Breast epithelium (tissue), 4 donors: ENCODE measurements at places on chromosomes 3 and 15. TPM values are rescaled to one million over a fixed set of nuclear protein-coding genes. Genes with fewer than 3 reads are reported as not detected.

The MAP6D1 gene
- 2.1 TPM for total RNA-seq

The CCDC33 gene
- not detected for total RNA-seq

The COX5A gene
- total RNA-seq: 55.6 TPM

The SNRK gene
- total RNA-seq: 72.8 TPM

DNA sequence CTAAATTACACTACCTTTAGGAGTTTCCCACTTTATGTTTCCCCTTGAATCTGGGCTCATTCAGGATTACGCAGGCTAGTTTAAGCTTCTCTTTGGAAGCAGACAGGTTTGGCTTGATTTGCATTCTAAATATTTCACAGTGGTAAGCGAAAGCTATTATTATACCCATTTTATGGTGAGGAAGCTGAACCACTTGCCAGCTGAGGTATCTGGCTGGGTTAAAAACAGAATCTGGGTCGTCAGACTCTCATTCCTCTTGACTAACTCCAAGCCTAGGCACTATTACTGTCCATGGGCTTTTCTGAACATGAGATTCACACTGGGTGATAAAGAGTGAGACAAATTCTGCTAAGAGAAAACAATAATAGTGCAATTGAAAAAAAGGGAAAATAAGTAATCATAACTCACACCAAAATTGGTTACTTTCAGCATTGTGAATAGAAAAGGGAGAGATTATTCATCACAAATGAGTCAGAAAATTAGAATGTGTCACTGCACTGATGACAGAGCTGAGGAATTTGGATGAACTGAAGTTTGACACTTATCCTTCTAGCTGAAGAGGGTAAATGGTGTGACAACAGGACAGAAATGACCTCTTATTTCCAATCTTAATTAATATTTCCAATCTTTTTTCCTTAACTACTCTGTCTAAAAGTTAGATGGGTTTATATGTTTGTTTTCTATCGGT is 211.3 kb downstream of the TIGIT start:
- no peaks in the 10 kb centered on the region for H3K27me3 ChIP-seq
- H3K4me1 ChIP-seq: no peaks in the 10 kb centered on the region

DNA sequence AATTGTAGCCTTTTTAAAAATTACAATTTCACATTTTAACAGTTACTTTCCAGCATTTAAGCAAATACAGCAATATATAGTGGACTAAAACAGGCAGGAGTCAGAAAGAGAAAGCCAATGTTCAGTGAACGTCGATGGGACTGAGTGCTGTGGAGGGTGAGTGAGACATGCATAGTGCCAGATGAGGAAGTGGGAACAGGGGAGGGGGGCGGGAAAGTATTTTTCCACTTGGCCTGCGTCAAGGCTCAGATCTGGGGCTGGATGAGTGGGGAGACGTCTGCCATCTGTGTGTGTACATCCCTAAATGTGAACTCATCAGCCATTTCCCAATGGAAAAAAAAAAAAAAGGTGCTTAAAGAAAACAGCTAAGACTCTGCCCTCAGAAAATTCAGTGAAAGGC is 19.2 kb upstream of the RAD18 start:
- no peaks in the 10 kb centered on the region for H3K4me1 ChIP-seq
- H3K27me3 ChIP-seq: no peaks in the 10 kb centered on the region
- H3K36me3 ChIP-seq: no peaks in the 10 kb centered on the region
- no peak overlapping the region for H3K4me3 ChIP-seq
- DNase-seq: no peak

GRCh38 chr3:44992555-44993470 is 16.8 kb downstream of the EXOSC7 start:
- H3K36me3 ChIP-seq: no peaks in the 10 kb centered on the region
- no peaks in the 10 kb centered on the region for H3K4me1 ChIP-seq
- no peak for DNase-seq

DNA sequence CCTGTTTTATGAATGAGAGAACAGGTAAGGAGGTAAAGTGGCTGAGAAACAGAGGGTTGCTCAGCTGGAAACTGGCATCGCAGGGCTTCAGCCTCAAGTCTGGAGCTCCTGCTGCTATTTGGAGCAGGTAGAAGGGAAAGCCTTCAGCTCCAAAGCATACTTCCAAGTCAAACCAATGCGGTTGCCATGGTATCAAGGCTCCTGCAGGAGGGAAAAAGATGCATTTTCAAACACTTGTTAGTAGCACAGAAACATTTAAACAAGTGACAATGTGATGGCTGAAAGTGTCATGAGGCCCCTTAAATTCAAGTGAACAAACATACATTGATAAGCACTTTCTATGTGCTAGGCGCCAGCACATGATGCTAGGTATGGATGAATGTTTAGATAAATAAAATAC is 60.4 kb downstream of the RYR3 start:
- no peak overlapping the region for H3K4me3 ChIP-seq
- no peak overlapping the region for H3K27ac ChIP-seq
- no peak for DNase-seq
- no peaks in the 10 kb centered on the region for H3K27me3 ChIP-seq
- no peaks in the 10 kb centered on the region for H3K36me3 ChIP-seq

DNA sequence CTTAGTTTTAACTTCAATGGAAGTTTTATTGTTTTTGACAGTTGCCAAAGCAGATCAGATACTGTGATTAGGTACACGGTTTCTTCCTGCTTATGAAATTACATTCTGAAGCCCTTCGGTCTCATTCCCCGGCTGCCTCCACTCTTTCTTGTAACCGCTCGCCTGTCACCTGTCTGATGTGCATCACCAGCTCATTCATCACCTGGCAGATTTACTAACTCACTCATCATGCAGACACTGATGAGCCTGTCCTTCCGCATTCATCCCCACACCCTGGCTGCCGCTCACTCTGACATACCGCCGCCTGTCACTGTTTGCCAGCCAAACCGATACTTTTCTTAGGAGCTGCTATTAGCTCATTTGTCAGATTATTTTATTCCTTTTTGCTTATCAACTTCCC is 82.8 kb upstream of the NSMCE3 start:
- no peak for DNase-seq
- no peaks in the 10 kb centered on the region for H3K36me3 ChIP-seq
- H3K4me1 ChIP-seq: no peaks in the 10 kb centered on the region
- H3K27me3 ChIP-seq: no peaks in the 10 kb centered on the region
- H3K4me3 ChIP-seq: no peak overlapping the region
